ENCODE measurements at places on chromosomes 5 and 9.
A peak's percentile ranks its signal among the peaks of the same experiment; 100 is the strongest.

GRCh38 chr5:41336471-41336870, 123.1 kb upstream of the C6 start:
- DNase-seq = no peak

GRCh38 chr5:14872070-14872989, 752 bp upstream of the ANKH start:
- peak; percentile 41 for DNase-seq

DNA sequence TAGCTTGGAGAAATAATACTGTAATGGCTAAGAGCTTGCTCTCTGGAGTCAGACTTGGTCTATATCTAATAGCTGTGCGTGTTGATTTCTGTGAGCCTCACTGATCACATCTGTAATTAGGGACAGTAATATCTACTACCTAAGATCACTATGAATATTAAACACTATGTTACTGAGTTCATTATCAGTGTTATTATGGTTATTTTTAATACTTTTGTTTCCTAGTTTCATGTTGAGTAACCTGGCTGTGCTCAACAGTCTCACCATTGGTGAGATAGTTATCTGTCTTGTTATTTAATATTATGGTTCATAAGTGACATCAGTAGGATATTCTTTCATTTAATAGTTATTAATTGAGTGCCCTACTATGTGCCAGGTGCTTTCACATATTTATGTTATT, 22.4 kb upstream of the CAVIN4 start:
- no peak for DNase-seq

DNA sequence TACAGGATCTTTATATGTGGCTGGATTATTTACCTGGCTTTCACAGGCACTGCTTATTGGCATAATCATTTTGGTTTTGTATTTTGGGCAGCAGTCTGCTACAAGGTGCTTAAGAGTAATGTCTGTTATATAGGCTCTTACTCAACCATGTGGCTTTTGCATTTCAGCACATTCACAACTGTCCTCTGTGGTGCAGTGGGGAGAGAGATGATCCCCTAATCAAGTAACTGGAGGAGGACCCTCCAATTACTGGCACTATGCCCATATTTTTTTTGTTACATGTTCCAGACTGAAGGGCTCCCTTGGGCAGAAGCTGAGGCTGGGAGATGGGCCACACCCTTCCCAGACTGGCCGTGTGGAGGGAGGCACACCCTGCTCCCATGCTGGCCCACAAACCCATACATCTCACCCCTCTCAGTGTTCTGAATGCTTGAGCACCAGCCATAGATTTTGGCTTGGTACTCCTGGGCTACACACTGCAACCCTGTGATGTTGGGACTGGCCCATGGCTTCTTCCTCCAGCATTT, 173.5 kb downstream of the FAM174A start:
- no peak for DNase-seq

- no peak for DNase-seq
These were observed 19.5 kb upstream of the CRB2 start for GRCh38 chr9:123336449-123336848.

GRCh38 chr9:97749928-97750327, 52.8 kb upstream of the XPA start:
- no peak for DNase-seq

- peak; percentile 78 for DNase-seq
These were observed 232.1 kb upstream of the PCSK5 start for GRCh38 chr9:75658301-75658905.

- no peak for DNase-seq
These were observed 46.0 kb upstream of the FREM1 start for GRCh38 chr9:14956208-14956607.

- no peak for DNase-seq
These were observed 130.8 kb upstream of the FAM120A start for GRCh38 chr9:93320591-93321219.

GRCh38 chr5:145495741-145496140, 339.4 kb downstream of the PRELID2 start:
- DNase-seq = peak; percentile 94

DNA sequence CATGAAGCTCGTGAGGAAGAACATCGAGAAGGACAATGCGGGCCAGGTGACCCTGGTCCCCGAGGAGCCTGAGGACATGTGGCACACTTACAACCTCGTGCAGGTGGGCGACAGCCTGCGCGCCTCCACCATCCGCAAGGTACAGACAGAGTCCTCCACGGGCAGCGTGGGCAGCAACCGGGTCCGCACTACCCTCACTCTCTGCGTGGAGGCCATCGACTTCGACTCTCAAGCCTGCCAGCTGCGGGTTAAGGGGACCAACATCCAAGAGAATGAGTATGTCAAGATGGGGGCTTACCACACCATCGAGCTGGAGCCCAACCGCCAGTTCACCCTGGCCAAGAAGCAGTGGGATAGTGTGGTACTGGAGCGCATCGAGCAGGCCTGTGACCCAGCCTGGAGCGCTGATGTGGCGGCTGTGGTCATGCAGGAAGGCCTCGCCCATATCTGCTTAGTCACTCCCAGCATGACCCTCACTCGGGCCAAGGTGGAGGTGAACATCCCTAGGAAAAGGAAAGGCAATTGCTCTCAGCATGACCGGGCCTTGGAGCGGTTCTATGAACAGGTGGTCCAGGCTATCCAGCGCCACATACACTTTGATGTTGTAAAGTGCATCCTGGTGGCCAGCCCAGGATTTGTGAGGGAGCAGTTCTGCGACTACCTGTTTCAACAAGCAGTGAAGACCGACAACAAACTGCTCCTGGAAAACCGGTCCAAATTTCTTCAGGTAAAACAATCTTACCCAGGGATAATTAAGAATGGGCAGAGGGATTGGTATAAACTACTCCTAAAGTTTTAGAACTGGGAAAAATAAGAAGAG, 12.9 kb downstream of the ITGA1 start:
- DNase-seq = peak; percentile 81

GRCh38 chr5:172749881-172750633, 20.9 kb downstream of the DUSP1 start:
- DNase-seq = no peak

DNA sequence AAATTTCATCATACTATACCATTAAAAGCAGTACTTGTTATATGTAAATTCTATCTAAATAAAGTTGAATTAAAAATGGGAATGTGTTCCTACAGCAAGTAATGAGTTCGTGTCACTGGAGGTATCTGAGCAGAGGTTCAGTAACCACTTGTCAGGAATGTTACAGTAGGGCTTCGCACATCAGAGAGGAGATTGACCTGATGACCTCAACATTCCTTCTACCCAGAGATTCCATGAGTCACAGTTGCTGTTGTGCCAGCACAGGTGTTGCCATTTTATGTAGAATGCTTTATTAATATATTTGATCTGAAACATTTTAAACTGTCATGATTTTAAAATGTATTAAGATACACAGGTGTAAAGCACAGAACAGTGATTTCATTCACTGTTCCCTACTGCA, 60.3 kb downstream of the STX17 start:
- DNase-seq = peak; percentile 35

- no peak for DNase-seq
These were observed 65.5 kb downstream of the NR3C1 start for GRCh38 chr5:143337946-143338345.

DNA sequence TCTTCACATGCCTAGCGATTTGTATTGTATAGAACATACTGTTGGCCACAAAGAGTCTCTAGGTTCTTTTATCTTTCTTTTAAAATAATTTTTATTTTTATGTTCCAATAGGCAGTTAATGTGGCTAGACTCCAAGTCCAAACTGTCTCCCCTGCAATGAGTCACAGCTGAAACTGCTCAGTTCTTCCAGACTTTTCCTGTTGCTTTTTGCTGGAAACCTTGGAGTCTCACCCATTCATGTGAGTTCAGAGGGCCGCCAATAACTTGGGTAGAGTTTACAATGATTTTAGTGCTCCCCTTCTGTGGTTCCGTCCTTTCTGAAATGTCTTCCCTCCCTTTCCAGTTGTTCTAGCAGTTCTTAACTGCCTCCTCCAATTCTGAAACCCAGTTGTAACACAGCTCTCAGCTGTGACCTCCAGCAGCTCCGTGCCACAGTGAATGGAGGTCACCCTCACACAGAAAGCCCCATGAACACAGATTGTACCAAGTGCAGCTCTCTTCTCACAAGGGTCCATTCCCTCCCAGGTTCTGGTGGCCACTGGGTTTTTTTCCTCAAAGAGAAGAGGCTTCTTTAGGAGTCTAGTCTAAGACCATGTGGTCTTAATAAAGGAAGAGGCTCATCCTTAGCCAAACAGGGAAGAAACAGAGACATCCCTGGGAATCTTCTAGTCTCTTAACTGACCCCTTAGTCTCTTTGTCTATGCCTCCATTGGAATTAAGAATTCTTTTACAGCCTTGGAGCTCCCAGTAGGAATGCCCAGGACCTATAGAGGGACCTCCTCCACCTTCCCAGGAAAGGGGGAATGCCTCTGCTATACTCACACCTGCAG, 198.5 kb downstream of the SPOCK1 start:
- peak; percentile 69 for DNase-seq

DNA sequence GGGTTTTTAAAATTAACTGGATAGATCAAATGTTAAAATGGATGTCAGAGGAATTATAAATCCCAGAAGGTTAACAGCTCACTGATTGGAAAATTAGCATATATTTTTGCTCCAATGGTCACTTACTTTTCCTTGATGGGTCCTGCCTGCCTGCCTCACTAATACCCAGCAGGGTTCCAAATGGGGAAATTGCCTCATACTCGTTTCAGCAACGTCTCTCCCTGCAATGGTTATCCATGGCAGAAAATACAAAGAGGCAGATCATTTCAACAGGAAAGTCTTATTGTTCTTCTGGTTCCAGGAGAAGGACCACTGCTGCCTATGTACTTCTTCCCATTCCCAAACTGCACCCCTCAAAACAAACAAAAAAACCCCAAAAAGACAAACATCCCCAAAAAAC, 71.3 kb downstream of the ERP44 start:
- DNase-seq = no peak

- DNase-seq = no peak
These were observed 2.5 kb downstream of the SREK1IP1 start for GRCh38 chr5:64765804-64766504.

DNA sequence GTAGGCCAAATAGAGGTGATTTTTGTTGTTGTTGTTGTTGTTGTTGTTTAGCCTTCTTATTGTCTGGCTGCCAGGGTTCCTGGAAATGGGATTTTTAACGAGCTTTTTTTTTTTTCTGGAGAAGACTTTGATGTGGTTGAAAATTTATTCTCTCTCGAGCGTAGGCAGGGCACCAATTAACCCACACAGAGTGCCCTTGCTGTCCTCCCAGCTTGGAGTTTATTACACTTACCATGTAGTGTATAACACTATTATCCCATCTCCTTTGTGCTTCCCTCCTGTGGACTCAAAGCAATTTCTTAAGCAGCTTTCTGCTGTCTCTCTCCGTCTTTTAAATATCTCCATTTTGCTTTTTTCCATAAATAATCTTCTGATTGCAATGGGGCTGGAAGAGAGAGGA, 57.4 kb downstream of the OR2K2 start:
- DNase-seq = no peak

DNA sequence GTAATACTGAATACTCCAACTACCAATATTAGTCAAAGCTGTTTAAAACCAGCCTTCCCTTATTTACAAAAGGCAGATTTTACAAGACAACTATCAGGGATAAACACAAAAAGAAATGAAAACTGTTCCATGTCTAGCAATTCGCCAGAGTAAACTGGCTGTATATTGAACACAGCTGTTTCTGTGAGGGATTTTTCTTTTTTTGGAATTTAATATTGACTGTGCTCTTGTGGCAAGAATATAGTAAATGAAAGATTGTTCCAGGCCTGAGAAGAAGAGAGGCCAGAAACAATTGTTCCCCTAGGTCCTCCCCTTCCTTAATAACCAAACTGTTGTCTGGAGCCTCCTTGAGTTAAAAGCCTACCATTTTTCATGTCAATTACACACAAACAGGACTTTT, 188.6 kb downstream of the PDE4D start:
- no peak for DNase-seq

DNA sequence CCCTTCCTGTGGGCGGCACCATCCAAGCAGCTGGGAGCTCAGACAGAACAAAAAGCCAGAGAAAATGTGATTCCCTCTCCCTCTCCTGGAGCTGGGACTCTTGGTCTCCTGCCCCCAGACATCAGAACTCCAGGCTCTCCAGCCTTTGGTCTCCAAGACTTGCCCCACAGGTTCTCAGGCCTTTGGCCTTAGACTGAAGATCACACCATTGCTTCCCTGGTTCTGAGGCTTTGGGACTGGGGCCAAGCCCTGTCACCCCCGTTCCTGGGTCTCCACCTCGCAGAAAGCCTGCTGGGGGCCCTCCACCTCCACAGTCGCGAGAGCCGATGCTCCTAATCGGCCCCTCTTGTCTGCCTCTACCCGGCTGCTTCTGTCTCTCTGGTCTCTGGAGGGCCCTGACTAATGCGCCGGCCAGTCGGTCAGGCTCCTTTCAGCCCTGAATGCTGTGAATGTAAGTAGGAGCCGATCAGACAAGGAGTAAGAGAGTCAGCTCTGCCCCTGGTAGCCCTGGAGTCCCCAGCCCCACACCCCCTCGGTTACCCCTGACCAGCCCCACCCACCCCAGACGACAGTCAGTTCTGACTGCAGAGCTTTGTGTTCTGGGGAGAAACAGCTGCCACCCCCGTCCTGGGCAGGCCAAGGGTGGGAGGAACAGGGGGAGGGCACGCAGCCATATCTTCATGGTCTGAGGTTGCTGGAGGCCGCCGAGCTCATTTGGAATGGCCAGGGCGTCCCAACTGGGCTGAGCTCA, 57.5 kb downstream of the VAV2 start:
- peak; percentile 50 for DNase-seq

DNA sequence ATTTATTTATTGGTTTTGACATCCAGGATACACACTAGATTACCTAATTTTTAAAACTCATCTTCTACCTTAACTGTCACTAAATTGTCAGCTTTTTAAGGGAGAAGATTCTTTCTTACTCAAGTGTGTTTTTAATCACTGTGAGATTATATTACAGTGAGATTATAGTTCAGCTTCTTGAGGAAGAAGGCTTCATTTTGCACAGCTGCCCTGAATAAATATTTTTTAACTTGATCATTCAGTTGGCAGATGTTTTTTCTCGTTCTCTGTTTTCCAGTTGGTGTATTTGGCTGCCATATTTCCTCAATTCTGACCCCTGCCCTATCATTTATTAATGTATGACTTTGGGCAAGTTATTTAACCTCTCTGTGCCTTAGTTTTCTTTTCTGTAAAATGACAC, 15.0 kb upstream of the ELL2 start:
- no peak for DNase-seq

GRCh38 chr5:84362061-84362720, 22.5 kb downstream of the EDIL3 start:
- DNase-seq = peak; percentile 39

DNA sequence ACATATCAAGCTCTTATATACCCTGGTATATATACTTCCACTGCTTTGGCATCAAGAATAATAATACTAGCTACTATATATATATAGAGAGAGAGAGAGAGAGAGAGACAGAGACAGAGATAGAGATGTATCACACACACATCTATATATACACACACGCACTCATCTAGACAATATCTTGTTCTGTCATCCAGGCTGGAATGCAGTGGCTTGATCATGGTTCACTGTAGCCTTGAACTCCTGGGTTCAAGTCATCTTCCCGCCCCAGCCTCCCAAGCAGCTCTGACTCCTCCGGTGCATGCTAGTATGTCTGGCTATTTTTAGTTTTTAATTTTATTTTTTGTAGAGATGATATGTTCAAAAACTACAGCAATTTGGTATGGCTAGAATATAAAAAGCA, 22.5 kb downstream of the ANKHD1 start:
- no peak for DNase-seq
